ENCODE measurements at places on chromosomes 12 and 14.

GRCh38 chr12:124013073-124013472 lies 40.1 kb downstream of the ZNF664 start:
- no peak for DNase-seq

- no peak for DNase-seq
These were observed 772.5 kb downstream of the DIO2 start for GRCh38 chr14:79438696-79439342.

DNA sequence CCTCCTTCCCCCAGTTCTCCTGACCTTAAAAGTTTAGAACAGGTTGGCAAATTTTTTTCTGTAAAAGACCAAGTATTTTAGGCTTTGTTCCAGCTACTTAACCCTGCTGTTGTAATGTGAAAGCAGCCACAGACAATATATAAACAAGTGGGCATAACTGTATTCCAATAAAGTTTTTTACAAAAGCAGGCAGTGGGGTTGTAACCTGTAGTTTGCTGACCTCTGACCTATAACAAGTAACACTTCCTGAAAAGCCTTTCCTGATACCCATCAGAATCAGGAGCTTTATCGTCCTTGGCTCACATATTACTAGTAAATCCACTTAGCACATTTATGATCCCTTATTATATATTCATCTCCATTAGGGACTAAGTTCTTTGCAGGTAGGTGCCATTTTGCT lies 13.1 kb upstream of the SMARCC2 start:
- DNase-seq: no peak

DNA sequence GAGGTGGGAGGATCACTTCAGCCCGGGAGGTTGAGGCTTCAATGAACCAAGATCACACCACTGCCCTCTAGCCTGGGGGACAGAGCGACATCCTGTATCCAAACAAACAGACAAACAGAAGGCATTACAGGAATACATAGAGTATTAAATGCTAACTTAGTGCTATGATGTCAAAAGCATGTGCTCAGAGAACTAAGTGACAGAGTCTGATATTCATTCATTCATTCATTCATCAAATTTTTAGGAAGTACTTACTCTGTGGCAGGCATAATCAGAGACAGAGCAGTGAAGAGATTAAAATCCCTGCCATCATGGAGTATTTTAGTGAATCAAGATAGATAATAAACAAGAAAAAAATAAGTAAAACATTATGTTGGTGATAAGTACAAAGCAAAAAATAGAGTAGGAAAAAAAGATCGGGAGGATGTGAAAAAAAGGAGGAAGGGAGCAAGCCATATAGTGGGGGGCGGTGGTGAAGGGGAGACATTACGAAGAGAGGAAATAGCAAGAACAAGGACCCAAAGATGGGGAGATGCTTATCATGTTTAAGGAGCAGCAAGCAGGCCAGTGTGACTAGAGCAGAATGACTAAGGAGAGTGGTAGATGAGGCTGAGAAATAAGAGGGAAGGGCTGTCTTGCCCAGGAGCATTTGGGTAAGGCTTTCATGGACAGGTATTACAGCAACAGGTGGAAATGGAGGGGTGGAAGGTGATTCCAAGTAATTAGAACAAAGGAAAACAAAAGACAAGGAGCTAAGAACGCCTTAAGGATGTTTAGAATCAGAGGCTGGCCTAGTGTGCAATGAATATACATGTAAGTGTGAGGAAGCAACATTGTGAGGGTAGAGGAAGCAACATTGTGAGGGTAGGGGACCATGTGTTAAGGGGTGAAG lies 2.8 kb downstream of the MAP4K5 start:
- no peak for DNase-seq

DNA sequence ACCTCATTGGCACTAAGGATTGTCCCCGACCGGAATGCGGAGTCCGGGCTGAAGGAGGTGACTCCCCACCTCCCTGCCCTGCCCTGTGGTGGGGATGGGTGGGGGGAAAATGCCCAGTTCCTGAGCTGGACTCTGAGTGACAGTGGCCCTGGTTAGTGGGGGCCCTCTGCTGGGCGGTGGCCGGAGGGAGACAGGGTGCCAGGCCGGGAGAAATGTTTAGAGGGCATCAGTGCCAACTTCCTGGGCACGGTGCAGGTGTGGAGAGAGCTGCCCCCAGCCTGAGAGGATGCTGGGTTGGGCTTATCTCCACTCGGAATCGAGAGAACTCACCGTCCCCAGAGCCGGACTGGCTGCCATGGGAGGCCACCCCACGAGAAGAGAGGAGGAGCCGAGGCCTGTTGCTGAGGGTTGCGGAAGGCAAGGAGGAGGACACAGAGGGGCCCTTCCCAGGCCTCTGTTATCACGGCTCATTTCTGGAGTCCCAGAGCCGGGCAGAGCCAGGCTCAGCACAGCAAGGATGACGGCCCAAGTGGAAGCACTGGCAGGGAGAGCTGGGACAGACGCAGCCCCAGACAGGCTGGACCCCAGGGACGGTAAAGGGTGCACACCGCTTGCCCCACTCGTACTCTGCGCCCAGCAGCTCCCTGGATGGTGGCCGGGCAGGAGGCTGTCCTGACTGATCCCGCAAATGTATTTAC lies 156.7 kb downstream of the KIF26A start:
- DNase-seq: no peak

DNA sequence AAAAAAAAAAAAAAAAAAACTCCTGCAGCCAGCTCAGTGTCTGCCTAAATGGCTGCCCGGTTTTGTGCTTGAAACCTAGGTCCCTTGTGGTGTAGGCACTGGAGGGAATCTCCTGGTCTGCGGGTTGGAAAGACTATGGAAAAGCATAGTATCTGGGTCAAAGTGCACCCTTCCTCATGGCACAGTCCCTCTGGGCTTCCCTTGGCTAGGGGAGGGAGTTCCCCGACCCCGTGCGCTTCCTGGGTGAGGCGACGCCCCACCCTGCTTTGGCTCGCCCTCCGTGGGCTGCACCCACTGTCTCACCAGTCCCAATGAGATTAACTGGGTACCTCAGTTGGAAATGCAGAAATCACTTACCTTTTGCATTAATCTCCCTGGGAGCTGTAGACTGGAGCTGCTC lies 14.3 kb downstream of the PTCSC3 start:
- no peak for DNase-seq

DNA sequence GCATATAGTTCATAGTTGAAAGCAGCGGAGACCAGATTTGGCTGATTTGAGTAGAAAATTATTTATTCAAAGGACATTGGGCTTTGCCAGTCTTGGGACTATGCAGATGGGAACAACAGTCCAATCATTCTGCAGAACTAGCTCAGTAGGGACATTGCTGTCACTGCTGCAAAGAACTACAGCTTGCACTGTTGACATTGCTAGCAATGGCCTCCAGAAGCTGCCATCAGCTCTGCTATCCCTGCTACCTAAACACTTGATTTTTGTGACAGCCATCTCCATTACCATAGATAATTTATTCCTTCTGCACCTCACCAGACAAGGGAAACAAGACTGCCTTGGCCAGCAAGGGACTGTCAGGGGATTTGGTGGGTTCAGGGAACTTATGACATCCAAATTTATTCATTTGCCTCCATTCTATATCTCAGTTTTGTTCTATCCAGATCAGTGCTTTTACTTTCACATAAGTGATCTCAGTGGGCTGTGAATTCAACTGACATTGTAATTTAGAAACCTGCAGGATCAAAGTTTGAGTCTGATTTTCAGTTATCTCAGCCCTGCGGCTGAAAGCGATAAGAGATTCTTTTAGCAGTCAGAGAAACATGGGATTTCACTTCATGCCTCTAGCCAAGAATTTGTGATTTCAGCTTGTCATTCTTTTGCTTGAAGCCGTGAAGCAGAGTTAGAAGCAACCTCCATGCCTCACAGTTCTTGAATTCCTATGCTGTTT lies 136.7 kb upstream of the FBXO33 start:
- no peak for DNase-seq

- peak; percentile 34 for DNase-seq
These were observed 46.2 kb downstream of the KDM2B start for GRCh38 chr12:121534495-121535148.

GRCh38 chr14:56810147-56810719 lies at the start of gene OTX2:
OTX2 (minus strand) TSS chr14:56810479; CDS start chr14:56805456, 5,023 bp downstream.
- no peak for DNase-seq

DNA sequence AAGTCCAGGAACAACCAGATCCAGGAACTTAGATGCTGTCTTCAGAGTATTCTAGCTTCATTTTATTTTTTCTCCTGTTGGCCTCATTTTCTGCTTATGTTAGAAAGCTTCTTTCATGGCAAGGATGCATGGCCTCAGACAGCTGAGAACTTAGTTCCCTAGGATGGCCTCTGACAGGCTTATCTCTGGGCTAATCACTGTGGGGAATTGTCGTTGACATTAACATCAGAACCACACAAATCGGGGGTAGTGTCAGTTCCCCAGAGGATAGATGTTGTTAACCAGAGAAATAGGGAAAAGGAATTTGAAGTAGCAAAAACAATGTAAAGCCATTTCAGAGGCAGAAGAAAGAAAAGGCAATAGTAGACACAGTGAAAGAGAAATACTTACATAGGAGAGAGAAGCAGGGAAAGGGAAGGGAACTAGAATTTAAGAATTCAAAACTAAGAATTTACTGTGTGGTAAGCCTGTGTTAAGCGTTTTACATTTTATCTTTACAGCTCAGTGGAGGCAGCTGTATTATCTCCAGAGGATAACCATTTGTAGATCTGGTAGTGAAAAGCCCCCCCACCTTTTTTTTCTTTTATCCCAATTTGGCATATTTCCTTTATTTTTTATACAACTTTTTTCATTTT lies 21.8 kb downstream of the FUT8 start:
- DNase-seq: no peak

GRCh38 chr14:101635749-101636560 lies 74.7 kb downstream of the DIO3 start:
- DNase-seq: no peak

DNA sequence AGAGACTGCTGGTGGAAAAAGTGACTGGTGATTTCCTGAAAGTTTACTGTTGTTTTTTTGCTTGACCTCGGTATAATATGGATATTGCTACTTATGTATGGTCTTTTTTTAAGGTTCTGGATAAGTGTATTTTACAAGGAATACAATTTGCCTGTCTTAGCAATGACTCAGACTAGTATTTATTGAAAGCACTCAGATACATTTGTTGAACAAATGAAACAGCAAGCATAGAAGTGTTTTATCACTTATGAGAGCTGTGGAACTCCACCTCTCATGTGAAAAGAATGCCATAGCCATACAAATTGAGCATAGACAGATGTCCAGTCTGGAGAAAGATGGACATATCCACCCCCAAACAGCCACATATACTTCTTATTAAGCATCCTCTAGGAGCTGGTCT lies 340.4 kb upstream of the FBXO33 start:
- DNase-seq: no peak

DNA sequence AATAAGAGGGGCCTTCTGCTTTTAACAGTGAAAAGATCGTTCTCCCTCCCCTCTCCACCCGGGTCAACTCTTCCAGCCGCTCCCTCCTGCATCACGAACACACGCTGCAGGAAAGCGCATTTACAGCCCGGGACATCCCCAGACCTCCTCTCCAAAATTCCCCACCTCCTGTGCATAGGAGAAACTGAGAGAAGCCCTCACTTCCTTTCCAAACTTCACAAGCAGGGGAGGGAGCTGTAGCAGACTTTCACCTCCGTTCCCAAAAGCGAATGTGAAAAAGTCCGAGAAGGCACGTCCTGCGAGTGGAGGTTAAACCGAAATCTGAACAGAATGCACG lies 513 bp downstream of the BCAT1 start:
- DNase-seq: no peak

GRCh38 chr12:14845350-14845750 lies 2.0 kb upstream of the ART4 start:
- DNase-seq: no peak

Data from activated effector memory CD4-positive, alpha-beta T cell treated with Interleukin-2 at 50 U/mL for 16 hours (primary cell).